Activated CD4-positive, alpha-beta T cell treated with anti-CD3 and anti-CD28 coated beads, Interleukin-2, amount 50 U/mL, for 48 hours (primary cell): ENCODE measurements at places on chromosomes 4 and X.

GRCh38 chr4:25563071-25563564 lies 92.5 kb upstream of the SLC34A2 start:
- no peak for DNase-seq

- no peak for DNase-seq
These were observed 568.3 kb upstream of the SLIT2 start for GRCh38 chr4:19683426-19683825.

DNA sequence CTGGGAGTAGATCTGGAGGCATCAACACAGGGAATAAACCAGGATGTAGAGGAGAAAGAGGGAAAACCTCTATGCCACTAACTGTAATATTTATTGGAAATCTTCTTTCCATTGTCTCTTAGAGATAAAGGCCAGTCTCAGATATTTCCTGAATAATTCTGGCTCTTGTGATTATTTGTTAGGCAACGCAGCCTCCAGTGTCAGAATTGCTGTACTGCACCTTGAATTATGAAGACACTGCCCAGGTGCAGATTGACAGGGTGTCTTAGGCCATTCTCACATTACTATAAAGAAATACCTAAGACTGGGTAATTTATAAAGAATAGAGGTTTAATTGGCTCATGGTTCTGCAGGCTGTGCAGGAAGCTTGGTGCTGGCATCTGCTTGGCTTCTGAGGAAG lies 100.7 kb upstream of the ZDHHC15 start:
- no peak for DNase-seq

DNA sequence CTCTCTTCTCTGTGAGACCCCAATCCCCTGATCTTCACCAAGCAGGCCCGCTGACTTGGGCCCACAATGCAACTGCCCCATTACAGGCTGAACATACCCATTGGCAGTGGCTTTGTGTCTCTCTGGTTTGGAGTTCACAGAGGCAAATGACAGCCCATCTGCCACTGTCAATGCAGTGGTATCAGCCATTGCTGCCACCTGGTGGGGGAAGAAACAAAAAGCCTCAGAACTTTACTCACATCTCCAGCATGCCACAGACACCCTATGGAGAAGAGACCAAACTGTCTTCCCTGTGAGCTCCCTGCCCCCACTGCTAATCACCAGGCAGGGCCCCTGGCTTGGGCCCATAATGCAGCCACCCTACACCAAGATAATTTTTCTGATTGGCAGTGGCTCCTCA lies 729.3 kb upstream of the ACTRT1 start:
- DNase-seq: peak; percentile 20

DNA sequence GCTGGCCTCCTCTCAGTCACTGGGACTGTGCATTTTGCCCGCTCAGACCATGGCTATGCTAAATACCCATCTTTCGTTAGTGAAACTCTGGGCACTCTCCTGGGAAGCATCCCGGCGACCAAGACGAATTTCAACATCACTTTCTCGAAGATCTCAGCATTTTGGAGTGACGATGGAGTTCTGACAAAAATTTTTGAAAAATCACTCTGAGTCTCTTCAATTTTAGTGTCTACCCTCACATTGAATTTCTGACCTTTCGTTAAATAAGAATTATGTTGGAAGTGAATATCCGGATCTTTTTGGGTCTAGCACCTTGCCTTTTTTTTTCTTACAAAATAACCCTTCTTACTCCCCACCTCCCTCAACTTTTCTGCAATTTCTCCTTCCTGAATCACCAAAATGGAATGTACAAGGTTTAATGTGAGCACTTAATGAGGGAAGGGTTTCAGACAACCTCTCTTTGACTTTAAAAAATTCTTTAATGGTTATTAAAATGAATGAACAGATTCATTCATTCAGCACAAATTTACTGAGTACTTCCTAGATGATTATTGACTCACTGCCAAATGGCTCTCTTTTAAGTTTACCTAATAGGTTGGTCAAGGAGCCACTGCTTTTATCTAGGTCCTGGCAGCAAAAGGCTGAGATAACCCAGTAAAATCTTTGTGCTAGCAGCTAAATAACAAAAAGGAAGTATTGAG lies 746 bp upstream of the AADAT start:
- no peak for DNase-seq

- DNase-seq: no peak
These were observed 521.4 kb downstream of the RPA4 start for GRCh38 chrX:97405031-97405660.

- DNase-seq: no peak
These were observed 175.8 kb downstream of the RCHY1 start for GRCh38 chr4:75338352-75338880.
